ENCODE measurements at places on chromosomes 2 and 18.
A peak's percentile ranks its signal among the peaks of the same experiment; 100 is the strongest.

GRCh38 chr2:239305771-239306170 is 95.0 kb downstream of the HDAC4 start:
- no peak for DNase-seq

DNA sequence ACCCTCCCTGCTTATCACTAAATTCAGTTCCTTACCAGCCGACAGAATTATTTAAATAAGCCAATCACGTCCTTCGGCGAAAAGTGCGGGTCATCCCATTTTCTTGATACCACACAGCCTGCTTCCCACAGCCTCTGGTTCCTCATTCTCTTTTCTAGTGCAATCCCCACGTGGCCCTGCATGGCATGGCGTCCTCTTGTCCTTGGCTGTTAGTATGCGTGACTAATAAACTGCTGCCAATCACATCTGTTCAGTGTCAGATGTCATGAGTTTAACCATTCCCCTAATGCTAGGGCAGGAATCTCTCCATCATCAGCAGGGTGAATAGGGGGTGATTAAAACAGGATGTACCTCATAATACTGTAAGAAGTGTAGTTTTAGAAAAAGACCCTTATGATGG is 62.8 kb upstream of the TSPYL6 start:
- no peak for DNase-seq

DNA sequence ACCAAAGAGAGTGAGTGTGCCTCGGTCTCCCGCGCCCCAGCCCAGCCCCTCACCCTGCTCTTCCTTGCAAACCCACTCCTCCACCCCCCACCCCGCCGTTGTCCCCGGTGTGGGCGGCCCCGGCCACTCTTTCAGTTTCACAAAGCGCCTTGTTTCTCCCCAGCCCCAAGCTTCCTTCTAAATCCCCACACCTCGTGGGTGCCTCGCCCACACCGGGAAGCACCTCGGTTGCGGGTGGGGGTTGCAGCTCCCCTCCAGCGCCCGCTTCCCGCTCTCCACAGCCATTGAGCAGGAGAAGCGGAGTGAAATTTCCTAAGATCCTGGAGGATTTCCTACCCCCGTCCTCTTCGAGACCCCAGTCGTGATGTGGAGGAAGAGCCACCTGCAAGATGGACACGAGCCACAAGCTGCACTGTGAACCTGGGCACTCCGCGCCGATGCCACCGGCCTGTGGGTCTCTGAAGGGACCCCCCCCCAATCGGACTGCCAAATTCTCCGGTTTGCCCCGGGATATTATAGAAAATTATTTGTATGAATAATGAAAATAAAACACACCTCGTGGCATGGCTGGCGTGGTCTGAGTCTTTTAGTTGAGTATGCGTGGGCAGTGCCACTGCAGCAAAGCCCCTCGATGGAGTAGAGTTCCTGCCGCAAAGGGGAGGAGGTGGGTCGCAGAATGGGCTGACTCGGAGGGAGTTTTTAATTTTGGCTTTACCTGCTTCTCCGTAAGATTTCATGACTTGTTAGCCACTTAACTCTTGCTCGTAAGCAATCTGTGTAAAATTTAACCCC is 848 bp downstream of the TMSB10 start:
- DNase-seq: no peak

DNA sequence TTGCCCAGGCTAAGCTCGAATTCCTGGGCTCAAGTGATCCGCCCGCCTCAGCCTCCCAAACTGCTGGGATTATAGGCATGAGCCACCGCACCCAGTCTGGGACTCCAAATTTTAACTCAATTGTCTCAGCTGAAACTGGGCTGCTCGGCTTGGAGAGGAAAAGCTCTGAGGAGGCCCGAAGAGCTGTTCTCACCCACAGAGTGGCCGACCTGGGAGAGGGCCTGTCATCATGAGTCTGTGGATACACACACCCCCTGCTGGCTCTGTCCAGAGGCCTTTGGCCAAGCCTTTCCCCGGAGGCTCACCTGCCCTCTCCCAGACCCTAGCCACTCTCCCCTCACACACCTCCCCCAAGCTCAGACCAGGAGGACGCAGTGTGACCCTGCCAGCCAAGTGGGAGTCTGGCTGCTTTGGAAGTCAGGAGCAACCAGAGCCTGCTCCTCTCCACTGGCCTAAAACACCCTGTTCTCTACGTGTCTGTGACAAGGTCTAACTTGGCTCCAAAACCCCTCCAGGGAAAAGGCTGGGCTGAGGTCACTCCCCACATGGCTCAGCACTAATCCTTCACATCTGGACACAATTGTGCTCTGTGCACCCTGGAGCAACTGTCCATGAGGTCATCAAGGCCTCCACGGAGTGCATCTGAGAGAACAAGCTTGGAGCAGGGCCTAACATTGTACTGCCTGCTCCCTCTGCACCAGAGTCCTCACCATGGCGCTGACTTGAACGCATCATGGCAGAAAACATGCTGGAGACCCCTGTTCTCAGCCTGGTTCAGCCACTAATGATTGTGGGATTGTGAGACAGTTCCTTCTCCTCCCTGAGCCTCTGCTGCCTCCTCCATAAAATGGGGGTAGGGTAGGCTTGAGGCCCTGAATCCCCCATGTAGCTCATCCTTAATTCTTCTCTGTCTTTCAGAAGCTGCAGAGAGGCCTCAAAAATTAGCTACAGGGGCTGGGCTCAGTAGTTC is 49.9 kb upstream of the RAB6C start:
- DNase-seq: peak; percentile 34

GRCh38 chr2:201789395-201789794 is 8.7 kb upstream of the ALS2 start:
- no peak for DNase-seq

DNA sequence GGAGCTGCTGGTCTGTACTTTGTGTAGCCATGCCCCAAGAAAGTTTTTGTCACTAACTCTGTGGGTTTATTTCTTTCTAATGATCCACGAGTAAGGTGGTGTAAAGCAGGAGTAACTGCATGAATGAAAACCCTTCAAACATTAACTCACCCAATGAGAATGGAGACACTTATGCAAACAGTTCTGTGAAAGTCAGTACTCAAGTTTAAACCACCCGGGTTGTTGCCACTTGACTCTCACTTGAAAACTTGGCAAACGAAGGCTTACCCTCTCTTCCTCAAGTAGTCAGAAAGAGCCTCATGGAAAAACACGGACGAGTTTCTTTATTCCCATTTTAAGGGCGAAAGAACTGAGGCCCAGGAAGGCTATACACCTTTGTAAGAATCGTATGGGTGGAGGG is 117.5 kb downstream of the MMADHC start:
- no peak for DNase-seq

DNA sequence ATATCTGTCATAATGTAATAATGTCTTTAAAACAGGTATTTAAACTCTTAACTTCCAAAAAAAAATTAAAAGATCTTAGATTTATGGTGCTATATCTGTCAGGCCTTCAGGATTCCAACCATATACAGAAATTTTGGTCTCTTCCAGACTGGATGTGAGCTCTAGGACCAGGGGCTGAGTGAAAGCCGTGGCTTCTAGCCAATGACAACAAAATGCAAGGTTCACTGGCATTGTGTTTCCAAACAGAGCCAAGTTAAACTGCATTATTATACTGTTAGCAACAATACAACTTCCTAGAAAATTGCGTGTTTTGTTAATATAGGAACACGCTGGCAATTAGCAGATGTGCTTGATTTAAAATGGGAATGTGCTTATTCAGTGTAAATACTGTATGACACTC is 809.8 kb upstream of the SOX11 start:
- no peak for DNase-seq

DNA sequence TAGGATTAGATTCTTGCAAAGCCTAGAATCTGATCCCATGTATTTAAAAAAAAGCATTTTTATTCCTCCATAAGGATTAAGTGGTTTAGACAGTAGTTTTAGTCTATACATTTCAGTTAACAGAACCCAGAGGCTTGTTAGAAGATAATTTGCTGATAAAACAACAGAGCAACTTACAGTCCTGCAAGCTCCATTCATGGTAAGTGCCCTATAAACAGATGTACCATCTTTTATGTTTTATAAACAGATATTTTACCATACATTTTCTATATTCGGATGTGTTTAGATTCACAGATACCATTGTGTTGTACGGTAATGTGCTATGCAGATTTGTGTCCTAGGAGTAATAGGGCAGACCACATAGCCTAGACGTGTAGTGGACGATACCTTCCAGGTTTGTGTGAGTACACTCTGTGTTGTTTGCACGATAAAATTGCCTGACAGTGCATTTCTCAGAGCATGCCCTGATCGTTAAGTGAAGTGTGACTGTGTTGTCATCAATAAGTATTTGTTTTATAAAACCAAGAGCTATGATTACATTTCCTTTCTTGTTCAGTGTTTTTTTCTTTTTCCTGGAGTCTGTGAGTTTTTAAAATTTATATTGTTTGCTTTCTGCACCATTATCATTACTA is 54.2 kb downstream of the CERS6 start:
- DNase-seq: no peak

DNA sequence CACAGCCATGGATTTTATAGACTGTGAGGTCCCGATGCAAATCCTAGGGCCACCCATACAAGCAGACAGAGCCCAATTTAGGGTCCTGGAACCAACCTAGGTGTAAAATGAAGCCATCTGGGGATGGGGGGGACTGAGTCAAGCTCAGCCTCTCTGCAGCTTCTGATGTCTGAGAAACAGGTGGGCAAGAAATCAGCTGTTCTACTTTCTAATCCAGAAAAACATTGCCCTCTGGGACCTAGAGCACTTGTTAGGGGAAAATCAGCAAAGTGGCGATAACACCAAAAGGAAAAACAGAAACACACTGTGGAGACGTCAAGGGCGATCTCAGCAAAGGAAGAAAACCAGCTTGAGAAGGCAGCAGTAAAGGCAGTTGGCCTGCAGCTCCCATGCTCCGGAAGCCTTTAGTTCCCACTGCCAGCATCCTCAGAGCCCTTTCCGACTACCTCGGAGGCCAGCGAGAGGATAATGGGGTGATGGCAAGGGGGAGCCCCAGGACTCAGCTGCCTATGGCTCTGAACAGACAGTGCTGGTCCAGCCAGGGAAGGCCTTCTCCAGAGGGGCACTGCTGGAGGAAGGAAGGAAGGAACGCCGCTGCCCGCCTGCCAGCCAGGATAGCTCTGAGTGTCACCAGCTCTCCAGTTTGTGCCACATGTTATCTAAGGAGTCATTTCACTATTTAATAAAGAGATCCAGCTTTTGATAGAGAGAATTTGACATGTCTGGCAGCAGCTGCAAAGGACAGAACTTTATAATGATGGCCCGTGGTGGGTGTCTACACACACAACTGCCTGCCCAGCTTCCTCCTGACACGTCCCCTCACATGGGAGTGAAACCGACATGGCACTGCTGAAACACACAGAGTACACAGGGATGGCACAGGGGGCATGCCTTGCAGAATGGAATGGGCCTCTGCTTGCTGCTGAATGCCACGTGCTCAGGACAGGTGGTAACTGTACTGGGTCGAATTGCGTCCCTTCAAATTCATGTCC is 37.7 kb downstream of the HS1BP3 start:
- DNase-seq: no peak

DNA sequence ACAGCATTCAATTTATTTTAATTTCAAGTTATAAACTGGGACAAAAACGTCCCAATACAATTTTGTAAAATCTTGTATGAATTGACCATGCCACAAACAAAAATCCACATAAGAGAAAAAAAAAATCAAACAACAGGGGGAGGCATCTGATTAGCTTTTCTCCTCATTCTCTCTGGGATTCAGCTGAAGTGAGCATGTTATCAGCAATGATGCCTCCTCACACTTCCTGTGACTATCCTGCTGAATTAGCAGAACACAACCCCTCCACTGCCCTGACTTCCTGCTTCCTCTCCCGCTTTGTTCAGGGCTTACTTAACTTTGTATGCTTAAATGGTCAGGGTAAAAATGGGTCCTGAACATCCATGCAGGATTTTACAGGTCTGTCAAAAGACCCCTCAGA is 132.2 kb upstream of the ITGB6 start:
- DNase-seq: no peak

- no peak for DNase-seq
Observed at GRCh38 chr18:60746919-60747318, 374.3 kb upstream of the MC4R start.

DNA sequence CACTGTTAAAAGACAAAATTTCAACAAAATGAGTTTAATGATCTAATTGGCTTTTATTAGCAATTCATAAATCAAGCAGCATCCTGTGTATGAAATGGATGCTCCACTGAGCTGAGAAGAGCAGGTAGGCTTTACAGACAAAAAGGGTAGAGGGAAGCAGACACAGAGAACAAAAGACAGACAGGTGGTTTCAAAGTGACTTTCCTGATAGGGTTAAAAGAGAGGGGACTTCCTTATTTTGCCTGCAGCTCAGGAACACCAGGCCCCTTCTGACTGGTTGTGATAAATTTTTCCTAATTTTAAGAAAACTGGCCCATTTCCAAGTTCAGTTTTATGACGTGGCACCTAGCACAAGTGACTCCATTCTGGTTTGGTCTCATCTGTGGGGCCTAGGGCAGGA is 11.9 kb downstream of the TEX51 start:
- DNase-seq: no peak

DNA sequence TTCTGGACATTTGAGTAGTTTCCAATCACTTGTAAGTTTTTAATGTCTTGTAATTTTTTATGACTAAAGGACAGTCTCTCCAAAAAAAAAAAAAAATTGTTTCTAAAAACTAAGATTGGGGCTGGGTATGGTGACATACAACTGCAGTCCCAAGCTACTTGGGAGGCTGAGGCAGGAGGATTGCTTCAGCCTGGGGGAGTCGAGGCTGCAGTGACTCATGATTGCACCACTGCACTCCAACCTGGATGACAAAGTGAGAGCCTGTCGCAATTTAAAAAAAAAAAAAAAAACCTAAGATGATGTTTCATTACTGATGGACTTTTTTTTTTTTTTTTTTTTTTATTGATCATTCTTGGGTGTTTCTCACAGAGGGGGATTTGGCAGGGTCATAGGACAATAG is 34.4 kb upstream of the PKDCC start:
- DNase-seq: no peak

DNA sequence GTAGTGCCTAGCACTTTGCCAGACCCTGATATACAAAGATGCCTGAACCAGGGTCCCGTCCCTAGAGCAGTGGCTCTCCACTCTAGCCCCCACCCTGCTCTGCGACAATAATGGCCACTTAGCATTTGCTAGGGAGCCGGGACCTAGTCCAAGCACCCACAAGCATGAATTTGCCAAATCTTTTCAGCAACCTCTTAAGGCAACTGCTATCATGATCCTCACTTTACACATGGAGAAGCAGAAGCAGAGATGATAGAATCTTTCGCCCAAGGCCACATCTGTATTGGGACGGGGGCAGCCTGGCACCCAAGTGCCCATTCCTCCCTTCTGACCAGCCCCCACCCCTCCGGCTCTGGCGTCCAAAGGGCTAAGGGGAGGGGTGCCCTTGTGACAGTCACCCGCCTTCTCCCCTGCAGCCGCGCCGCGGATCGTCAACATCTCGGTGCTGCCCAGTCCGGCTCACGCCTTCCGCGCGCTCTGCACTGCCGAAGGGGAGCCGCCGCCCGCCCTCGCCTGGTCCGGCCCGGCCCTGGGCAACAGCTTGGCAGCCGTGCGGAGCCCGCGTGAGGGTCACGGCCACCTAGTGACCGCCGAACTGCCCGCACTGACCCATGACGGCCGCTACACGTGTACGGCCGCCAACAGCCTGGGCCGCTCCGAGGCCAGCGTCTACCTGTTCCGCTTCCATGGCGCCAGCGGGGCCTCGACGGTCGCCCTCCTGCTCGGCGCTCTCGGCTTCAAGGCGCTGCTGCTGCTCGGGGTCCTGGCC is 13.0 kb downstream of the SIGLEC15 start:
- no peak for DNase-seq

Measured in C1 segment of cervical spinal cord (tissue), 14 donors.